ENCODE measurements at places on chromosomes 7 and 10.

DNA sequence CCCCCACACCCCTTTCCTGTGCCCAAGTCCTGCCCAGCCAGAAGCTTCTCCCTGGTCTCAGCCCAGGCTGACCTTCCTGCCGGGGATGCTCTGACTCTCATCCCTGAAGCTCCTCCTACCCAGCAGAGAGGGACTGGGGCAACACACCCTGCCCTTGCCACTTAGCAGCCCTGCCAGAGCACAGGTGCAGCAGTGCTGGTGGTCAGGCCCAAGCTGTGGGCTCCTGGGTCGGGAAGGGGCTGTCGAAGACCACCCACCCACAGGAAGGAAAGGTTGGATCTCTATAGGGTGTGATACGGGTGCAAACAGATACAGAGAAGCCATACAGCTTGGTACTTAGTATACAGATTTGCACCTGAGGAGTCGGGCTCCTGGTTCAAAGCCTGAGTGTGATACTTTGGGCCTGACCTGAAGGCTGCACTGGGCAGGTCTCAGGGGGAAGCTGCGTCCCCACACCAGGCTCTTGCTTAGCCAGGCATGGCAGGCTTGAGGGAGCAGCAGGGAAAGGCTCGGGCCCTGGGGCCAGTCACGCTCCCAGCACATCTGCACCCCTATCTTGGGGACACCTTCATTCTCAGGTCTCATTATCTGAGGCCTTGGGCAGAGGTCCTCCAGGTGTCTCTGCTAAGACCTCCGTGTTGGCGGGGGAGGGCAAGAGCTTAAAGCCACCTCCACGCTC lies 47.3 kb downstream of the TCERG1L start:
- DNase-seq: no peak

GRCh38 chr10:103671126-103671895 lies 177.8 kb downstream of the NEURL1 start:
- no peak for DNase-seq

- DNase-seq: no peak
Observed at GRCh38 chr7:152333134-152333533, 102.7 kb downstream of the KMT2C start.

DNA sequence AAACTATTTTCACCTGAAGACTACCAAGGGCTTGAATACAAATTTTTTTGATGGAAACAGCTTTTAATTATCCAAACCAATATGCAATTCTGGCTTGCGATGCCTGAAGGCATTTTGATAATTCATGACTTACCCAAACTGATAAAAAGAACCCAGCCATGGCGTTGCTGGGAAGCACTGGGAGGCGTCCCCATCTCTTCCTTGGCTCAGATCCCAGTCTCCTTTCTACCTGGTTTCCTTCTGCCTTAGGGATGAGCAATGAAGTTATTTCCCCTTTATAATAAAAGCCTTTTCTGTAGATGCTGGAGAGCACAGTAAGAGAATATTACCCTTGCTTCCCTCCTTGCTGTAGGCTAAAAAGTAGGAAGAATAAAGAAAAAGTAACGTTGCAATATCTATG lies 129.1 kb upstream of the ANK3 start:
- no peak for DNase-seq

- peak; percentile 40 for DNase-seq
Observed at GRCh38 chr10:32298075-32298812, 48.7 kb downstream of the EPC1 start.

DNA sequence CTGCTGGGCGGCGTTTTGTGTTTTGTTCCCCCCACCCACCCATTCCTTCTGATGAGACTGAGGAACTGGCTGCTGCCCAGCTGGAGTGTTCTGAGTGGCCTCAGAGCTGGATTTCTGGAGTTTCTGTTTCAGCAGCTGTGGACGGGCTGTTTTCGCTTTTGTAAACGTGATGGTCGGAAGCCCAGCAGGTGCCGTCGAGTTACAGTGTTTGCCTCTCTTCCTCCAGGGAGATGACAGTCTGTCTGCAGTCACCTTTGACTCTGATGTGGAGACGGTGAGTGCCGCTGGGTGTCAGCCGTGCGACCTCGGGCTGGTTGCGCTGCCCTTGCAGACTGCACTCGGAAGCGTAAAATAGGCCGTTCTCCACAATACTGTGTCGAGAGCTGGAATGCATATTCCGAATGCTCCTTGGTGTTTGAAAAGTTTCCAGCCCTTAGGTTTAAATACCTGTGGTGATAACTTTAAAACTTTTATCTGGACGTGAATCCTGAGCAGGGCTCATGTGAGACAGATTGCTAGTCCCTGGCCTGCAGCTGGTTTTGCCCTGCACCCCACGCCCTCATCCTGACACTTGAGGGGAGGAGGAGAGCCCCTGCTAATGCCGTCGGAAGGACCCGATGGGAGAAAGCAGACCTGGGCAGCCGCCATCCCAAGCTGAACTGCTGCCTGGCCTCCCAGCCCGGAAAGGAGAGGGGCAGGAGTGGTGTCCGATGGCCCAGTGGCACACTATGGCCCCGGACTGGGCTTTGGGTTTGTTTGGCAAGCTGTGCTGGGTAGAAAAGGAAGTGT lies 8.3 kb downstream of the IQCE start:
- no peak for DNase-seq

- DNase-seq: no peak
Observed at GRCh38 chr10:131033166-131034085, 278.1 kb downstream of the TCERG1L start.

DNA sequence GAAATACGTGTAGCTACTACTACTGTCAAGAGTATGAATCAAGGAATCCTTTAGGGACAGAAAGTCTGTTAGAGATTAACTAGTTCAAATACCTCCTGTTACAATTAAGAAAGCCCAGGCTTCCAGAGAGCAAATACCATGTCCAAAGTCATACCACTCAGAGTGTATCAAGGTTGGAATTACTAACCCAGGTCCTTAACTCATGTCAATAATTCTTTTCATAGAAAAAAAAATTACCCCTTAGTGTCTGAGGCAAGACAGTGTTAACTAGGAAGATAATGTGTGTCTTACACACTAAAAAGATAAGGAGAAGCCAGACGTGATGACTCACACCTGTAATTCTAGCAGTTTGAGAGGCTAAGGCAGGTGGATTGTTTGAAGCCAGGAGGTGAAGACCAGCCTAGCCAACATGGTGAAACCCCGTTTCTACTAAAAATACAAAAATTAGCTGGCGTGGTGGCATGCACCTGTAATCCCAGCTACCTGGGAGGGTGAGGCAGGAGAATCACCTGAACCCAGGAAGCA lies 423.4 kb downstream of the SORCS1 start:
- no peak for DNase-seq

GRCh38 chr7:107224374-107225223 lies 55.8 kb downstream of the HBP1 start:
- DNase-seq: no peak

GRCh38 chr7:45257284-45257683 lies 99.7 kb downstream of the RAMP3 start:
- no peak for DNase-seq

GRCh38 chr7:37262181-37262580 lies 186.5 kb downstream of the ELMO1 start:
- DNase-seq: no peak

DNA sequence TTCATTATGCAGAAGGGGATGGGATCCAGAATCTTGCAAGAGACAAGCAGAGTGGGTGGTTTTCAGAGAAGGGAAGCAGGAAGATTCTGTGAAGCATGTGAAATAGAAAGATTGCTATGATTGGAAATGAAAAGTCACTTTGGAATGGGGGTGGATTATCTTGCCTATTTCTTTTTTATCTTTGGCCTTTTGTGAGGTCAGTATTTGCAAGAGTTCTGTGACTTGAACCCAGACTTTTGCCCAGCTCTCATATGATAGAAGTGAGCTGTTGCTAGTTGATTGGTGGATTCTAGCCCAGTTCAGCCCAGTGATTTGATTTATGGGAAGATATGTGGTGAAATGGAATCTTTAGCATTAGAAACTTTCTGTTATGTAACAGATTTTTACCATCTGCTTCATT lies 17.1 kb downstream of the ENTPD7 start:
- no peak for DNase-seq

GRCh38 chr10:63713191-63714144 lies 192.3 kb downstream of the REEP3 start:
- peak; percentile 61 for DNase-seq

GRCh38 chr7:84714765-84715164 lies 472.1 kb downstream of the SEMA3D start:
- DNase-seq: no peak

GRCh38 chr7:99229234-99229633 lies 21.3 kb upstream of the KPNA7 start:
- DNase-seq: no peak

GRCh38 chr7:156669035-156669828 lies 28.7 kb downstream of the RNF32 start:
- no peak for DNase-seq

GRCh38 chr7:110522761-110523200 lies 568.1 kb upstream of the LRRN3 start:
- DNase-seq: peak; percentile 93

- DNase-seq: peak; percentile 10
Observed at GRCh38 chr7:78769481-78770101, 683.9 kb downstream of the MAGI2 start.

DNA sequence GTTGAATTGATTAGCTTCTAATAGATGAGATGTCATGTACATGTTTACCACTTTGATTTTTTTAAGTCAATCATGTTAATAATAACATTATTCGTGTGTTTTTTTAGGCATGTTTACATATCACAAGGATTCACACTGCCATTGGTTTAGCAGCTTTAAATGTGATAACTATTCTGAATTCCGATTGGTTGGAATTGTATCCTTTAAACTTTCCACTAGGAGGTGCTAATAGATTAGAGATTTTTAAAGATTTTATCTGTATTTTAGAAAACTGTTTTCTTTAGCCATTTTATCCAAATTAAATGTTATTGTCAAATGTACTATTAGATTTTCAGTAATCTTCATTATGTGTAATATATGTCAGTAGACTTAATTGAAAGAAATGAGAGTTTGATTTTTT lies 83.2 kb downstream of the HECTD2 start:
- peak; percentile 64 for DNase-seq

GRCh38 chr7:111312966-111313365 lies 222.0 kb downstream of the LRRN3 start:
- peak; percentile 30 for DNase-seq

- DNase-seq: no peak
Observed at GRCh38 chr7:106190589-106191330, 78.6 kb upstream of the SYPL1 start.

DNA sequence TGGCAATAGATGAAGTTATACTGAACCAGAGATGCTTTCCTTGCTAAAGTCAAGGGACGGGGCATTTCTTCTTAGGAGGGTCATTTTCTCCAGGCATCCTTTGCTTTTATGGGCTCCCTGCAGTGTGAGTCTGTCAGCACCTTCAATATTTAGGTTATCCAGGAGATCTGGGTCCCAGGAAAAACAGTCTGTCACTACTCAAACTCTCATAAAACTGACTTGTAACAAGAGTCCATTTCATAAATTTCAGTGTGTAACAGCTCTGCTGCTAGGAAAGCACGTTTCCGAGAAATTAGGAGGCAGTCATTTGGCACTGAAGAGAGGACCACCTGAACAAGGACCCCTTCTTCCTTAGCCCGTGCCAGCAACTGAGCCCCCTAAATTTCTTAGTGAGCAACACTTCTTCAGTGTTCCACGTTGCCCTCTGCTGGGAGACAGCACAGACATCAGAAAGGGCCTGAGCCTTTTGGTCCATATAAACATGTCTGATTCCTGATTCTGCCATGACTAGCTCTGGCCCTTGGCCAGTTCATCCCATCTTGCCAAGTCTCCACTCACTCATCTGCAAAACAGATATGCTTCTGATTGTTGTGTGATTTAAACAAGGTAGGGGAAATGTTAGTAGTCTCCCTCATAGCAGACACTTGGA lies 7.2 kb downstream of the GCC1 start:
- no peak for DNase-seq

GRCh38 chr10:111035542-111035941 lies 41.3 kb upstream of the ADRA2A start:
- DNase-seq: no peak

GRCh38 chr7:114678116-114678515 lies 243.8 kb upstream of the MDFIC start:
- DNase-seq: no peak

DNA sequence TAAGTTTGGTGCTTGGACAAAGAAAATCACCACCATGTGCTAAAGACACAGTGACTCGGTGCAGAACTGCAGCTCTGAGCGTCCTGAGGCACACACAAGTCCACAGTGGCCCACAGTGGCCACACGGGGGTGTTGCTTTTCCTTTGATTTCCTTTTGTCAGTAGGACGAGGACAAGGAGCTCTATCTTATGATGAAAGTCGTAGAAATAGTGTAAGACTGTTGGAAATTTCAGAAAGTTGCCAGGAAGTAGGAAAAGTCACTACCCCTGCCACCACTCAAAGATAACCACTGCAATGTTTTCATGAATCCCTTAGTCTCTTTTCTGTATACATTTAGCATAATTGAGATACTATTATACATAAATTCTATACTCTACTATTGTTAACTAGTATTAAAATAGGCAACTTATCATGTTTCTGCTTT lies 146.0 kb downstream of the TNS3 start:
- peak; percentile 75 for DNase-seq

DNA sequence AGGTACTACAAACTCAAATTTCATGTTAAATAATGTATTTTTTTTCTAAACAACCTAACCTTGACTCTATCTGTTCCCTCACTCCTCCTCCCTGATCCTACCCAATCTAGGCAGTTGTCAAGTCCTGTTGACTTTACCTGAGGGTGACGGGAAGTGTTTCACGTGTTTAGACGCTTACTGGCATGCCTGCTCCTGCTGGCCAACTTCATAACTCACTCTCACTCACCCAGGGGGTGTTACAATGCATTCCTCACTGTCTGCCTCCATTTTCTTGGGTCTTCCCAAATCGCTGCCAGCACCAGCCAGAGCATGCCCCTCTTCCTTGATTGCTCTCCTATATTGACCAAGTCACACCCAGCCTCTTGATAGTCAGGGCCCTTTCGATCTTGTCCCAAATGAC lies 28.3 kb downstream of the CRCP start:
- DNase-seq: no peak

DNA sequence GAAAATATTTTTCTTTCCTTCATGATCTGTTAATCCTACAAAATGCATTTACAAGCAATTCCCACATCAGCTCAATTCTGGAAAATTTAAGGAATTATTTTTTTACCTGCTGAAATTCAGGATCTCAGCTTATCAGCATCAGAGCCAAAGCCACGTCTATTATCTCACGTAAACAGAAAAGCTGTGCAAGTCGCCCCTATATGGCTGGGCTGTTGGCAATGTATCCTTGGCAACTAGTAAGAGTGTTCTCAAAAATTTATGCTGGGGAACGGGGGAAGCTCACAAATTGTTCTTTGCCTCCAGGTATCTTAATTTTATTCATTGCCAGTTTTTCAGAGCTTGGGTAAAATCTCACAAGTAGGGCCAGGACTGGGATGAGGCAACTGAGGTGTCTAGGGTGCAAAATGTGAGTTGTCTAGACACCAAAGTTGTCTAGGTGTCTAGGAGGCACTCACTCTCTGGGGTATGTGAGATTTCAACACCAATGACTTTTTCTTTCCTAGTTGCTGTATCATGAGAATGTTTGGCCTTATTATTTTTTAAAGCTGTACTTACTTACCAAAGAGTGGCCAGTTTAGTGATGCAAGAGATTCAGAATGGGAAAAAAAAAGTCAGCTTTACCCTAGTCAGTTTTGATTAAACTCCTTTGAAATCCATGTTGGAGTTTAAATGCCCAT lies 5.1 kb downstream of the GSTO2 start:
- DNase-seq: no peak

Measured in renal cortical epithelial cell (primary cell).